Breast epithelium (tissue), 4 donors: ENCODE measurements at places on chromosomes 13 and 19.

DNA sequence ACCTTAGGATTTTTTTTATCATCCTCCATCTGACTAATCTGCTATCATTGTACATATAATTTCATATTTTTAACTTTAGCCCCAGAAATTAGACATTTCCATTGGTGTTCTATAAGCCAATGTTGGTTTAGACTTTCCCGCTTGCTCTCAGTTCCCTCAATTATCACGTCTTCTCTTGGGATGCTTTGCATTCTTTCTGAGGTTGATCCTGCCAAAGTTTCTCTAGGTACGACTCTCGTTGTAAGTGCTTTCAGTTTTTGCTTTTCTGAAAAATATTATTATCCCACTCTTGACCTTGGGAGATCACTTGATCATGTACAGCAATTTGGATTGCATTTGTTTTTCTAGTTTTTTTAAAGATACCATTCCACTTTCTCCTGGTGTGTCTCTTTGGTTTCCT is 270.2 kb downstream of the IRS2 start:
- DNase-seq = no peak

GRCh38 chr13:96403241-96403640 is 313.3 kb downstream of the HS6ST3 start:
- no peak for DNase-seq

DNA sequence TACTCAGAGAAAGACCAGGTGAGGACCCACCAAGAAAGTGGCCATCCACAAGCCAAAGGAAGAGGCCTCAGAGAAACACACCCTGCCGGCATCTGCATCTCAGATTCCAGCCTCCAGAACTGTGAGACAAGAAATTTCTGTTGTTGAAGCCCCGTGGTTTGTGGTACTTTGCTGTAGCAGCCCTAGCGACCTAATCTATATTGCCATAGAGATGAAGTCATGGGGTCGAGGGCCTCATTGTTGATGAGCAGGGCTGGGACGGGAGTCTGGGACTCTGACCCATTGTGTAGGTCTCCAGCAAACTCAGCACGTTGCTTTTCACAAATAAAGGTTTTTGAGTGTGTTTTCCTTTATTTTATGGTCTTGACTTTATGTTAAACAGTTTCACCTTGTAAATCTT is 174.9 kb downstream of the TNFSF13B start:
- DNase-seq = no peak

DNA sequence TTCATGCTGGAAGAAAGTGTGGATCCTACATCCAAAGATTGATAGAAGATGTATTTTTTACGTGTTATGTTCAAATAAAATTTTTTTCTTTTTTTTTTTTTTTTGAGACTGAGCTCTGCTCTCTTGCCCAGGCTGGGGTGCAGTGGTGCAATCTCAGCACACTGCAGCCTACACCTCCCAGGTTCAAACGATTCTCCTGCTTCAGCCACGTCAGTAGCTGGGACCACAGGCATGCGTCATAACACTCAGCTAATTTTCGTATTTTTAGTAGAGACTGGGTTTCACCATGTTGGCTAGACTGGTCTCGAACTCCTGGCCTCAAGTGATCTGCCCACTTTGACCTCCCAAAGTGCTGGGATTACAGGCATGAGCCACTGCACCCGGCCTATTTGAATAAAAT is 65.7 kb downstream of the KLF12 start:
- DNase-seq = no peak

GRCh38 chr19:2394054-2394441 is 33.3 kb downstream of the TIMM13 start:
- no peak for DNase-seq
